Left ventricle myocardium superior (tissue), 1 donor: ENCODE measurements at places on chromosomes 7 and 10.
A peak's percentile ranks its signal among the peaks of the same experiment; 100 is the strongest.

GRCh38 chr7:130505753-130506152 lies 13.9 kb downstream of the MEST start:
- no peak for DNase-seq

- DNase-seq = no peak
Observed at GRCh38 chr7:73549176-73549575, 8.3 kb downstream of the BCL7B start.

DNA sequence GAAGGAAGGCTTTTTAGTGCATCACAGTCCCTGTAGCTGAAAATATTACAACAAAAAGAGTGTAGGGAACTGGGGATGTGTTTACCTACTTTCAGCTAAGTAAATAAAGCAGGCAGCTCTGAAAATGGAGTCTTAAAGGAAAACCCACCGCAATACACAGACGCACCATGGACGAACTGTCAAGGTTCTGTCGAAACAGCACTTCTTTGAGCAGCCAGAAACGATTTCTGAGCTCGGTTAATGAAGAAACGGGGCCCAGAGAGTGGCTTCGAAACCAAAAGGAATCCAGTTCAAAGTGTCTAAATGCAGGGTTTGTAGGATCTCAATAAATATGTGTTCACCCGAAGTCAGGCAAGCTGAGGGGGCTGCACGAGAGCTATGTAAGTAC lies 275.4 kb upstream of the NEBL start:
- no peak for DNase-seq

- DNase-seq = no peak
Observed at GRCh38 chr10:102712089-102712488, 2.1 kb downstream of the ARL3 start.

GRCh38 chr10:7409045-7409731 lies 1.6 kb downstream of the SFMBT2 start:
- peak; percentile 49 for DNase-seq

- no peak for DNase-seq
Observed at GRCh38 chr10:56068040-56068439, 293.0 kb downstream of the ZWINT start.
